ENCODE measurements at places on chromosomes 13 and 19. TPM values are rescaled to one million over a fixed set of nuclear protein-coding genes. Genes with fewer than 3 reads are reported as not detected.
A peak's percentile ranks its signal among the peaks of the same experiment; 100 is the strongest.

FBXO17 gene
- 28.7 TPM for total RNA-seq

CRYL1 gene
- 50.9 TPM for total RNA-seq

NLRP7 gene
- total RNA-seq, result not detected

RFPL4A gene
- total RNA-seq, result not detected

IGLON5 gene
- not detected for total RNA-seq

C1QTNF9B gene
- total RNA-seq, result not detected

ZNF558 gene
- 45.1 TPM for total RNA-seq

ZNF93 gene
- 29.6 TPM for total RNA-seq

SYNGR4 gene
- not detected for total RNA-seq

MCEMP1 gene
- 0.67 TPM for total RNA-seq

AMER2 gene
- total RNA-seq, result not detected

MTIF3 gene
- total RNA-seq, result 49.0 TPM

SMAD9 gene
- total RNA-seq, result 20.0 TPM

CBY2 gene
- not detected for total RNA-seq

DNA sequence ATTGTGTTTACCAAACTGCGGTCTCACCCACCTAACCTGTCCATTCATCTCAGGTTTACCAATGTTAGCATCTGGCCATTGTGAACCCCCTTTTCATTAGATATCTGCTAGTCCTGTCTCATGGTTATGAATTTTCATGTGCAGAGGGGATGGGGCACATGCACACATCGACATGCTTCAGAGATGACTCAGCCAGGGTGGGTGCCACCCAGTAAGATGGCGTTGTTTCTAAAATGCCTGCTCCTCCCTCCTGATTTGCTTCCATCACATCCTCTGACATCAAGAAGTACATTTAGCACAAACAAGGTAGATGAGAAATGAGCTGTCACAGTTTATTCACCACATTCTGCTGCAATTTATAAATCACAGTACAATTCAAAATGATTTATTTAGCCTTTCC lies 51.3 kb downstream of the GPALPP1 start:
- DNase-seq, result no peak

- DNase-seq, result no peak
Measured at GRCh38 chr13:51993713-51994112, 17.5 kb downstream of the ATP7B start.

- no peak for DNase-seq
Measured at GRCh38 chr19:45976178-45976577, 2.5 kb upstream of the NOVA2 start.

- DNase-seq, result no peak
Measured at GRCh38 chr19:38274739-38275138, 10.4 kb downstream of the SPINT2 start.

DNA sequence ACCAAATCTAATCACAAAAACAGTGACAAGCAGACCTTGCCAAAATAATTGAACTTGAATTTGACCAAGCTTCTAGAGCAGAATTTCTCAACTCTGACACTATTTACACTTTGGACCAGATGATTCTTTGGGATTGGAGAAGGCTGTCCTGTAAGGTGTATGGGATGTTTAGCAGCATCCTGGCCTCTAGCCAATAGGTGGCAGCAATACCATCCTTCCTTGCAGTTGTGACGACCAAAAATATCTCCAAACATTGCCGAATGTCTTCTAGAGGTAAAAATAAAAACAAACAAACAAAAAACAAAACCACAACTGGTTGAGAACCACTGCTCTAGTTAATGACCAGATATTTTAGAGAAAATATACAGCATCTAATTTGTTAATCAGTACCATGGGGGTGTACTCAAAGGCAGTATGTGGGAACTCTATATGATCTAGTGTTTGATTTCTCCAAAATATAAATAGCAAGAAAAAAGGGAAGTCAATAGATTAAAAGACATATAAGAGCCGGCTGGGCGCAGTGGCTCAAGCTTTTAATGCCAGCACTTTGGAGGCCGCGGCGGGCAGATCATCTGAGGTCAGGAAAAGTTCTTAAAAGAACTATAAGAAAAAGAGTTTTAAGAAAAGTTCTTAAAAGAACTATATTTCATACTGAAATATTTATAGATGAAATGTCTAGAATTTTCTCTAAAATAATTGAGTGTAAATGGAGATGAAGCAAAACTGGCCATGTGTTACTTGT lies 60.9 kb upstream of the ZNF527 start:
- no peak for DNase-seq

- no peak for DNase-seq
Measured at GRCh38 chr13:37914781-37915391, 45.3 kb upstream of the TRPC4 start.

DNA sequence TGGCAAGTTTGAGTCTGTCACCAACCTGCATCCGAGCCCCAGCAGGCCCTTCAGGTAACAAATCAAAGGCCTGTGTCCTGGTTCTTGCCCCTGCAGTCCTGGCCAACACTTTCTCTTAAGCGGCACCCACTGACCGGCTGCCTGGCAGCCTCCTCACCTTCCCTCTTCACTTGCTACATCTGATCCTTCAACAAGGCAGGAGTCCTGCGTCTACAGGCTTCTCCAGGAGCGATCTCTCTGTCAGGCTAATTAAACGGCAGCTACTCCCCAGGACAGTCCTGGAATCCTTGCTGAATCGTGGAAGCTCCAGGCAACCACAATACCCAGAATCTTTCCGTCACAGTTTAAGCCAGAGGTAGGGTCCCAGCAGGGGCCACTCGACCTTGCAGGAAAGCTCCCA lies 41.1 kb upstream of the GAS6 start:
- peak; percentile 16 for DNase-seq

- no peak for DNase-seq
Measured at GRCh38 chr19:16378291-16378889, 53.8 kb downstream of the KLF2 start.

DNA sequence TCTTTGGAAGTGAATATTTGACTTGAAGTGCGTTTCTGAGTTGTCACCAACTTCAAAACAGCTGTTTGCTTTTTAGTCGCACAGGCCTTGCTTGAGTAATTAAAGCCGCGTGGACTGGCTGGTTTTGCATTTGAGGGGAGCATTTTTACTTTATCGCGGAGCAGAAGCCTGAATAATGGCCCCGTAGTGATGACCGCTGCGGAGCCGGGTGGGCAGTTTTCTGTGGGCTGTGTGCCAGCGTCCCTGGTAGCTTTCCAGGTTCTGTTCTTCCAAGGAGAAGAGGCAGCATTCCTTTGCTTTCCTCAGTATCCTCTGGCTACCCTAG lies 1.1 kb downstream of the NAA16 start:
- peak; percentile 44 for DNase-seq

GRCh38 chr13:113766035-113766800 lies 7.2 kb downstream of the TMEM255B start:
- no peak for DNase-seq

GRCh38 chr13:50618206-50618605 lies 225.3 kb downstream of the DLEU7 start:
- DNase-seq, result no peak

GRCh38 chr19:16673231-16673630 lies 12.3 kb downstream of the TMEM38A start:
- DNase-seq, result no peak

DNA sequence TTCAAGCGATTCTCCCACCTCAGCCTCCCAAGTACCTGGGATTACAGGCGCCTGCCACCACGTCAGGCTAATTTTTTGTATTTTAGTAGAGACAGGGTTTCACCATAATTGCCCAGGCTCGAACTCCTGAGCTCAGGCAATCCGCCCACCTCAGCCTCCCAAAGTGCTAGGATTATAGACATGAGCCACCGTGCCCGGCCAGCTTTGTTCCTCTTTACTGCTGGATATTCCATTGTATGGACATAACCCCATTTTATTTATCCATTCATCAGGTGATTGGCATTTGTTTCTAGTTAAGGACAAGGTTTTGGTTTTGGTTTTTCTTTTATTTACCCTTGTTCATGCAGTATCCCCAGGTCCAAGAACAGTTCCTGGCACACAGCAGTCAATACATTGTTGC lies 4.1 kb upstream of the RPS9 start:
- no peak for DNase-seq

DNA sequence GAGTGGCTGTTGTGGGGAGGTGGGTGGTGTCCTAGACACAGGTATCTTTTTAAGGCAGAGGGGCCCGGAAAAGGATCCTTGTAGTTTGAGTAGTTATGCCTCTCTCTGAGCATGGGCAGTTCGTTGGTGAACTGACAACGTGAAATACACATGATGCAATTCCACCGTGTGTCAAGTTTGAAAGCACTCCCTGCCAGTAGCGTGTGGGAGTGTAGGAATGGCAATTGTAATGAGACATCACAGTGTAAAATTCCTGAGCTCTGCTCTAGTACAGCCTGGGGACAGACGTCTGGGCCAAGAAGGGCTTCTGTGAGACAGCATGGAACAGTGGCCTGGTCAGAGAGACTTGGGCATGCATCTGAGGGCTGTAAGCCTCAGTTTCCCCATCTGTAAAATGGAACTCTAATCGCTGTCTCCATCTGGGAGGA lies 10.4 kb upstream of the ASF1B start:
- DNase-seq, result peak; percentile 67

GRCh38 chr19:11405846-11406643 lies 13.1 kb downstream of the RGL3 start:
- no peak for DNase-seq

GRCh38 chr19:49951806-49952478 lies 9.0 kb downstream of the SIGLEC11 start:
- no peak for DNase-seq

GRCh38 chr13:98374750-98375149 lies 197.7 kb upstream of the RNF113B start:
- DNase-seq, result no peak

DNA sequence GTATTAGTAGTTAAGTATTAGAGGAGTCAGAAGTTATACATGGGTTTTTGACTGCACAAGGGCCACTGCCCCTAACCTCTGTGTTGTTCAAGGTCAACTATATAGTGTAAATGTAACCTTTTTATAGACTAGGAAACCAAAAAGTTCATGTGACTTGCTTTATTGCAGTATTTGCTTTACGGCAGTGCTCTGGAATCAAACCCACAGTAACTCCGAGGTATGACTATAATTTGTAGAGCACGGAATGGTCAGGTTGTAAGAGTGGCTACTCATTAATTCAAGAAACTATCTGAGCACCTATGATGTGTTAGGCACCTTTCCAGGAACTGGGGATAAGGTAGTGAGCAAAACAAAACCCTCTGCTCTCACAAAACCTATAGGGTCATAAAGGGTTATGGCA lies 22.2 kb downstream of the SUPT20H start:
- DNase-seq, result no peak

GRCh38 chr19:47005164-47005641 lies 14.4 kb upstream of the NPAS1 start:
- DNase-seq, result no peak

GRCh38 chr13:64505336-64505910 lies 2724.7 kb downstream of the PCDH9 start:
- no peak for DNase-seq

- DNase-seq, result no peak
Measured at GRCh38 chr13:66984241-66984640, 245.9 kb downstream of the PCDH9 start.

- peak; percentile 24 for DNase-seq
Measured at GRCh38 chr13:74132776-74133656, 1.2 kb downstream of the KLF12 start.

GRCh38 chr13:95403349-95404140 lies 102.3 kb upstream of the ABCC4 start:
- no peak for DNase-seq

- no peak for DNase-seq
Measured at GRCh38 chr13:73224703-73225102, 165.9 kb downstream of the KLF5 start.

DNA sequence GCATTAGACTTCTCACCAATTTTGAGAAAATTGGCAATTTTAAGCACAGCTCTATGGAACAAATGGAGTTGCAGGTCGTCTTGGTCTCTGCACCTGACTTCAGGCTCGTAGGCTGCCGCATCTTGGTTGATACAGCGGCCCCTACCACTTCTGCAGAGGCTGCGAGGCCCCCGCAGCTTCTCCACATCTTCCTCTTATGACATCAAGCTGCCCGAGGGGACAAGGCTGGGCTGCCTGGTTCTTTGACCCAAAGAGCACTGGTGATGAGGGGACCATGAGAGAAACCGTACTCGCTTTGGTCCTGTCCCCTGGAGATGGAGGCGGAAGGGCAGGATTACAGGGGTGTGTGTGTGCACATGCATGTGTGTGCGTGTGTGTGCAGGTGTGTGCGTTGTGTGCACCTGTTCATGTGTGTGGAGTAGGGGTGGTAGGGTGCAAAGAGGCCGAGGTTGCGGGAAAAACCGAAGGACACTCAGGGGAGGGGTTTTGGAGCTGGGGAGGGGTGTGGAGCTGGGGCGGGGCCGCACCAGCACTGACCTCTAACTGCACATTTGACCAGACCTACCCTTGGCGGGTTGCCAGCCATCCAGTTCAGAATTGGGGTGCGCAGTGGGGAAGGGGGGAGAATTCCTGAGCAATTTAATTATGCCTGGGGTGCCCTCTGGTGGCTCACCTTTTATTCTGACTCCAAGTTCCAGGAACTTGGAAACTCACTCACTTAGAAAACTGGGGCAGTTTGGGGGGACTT lies 65.1 kb upstream of the ARHGEF7 start:
- peak; percentile 43 for DNase-seq

- DNase-seq, result no peak
Measured at GRCh38 chr13:97120976-97121375, 101.2 kb upstream of the MBNL2 start.

DNA sequence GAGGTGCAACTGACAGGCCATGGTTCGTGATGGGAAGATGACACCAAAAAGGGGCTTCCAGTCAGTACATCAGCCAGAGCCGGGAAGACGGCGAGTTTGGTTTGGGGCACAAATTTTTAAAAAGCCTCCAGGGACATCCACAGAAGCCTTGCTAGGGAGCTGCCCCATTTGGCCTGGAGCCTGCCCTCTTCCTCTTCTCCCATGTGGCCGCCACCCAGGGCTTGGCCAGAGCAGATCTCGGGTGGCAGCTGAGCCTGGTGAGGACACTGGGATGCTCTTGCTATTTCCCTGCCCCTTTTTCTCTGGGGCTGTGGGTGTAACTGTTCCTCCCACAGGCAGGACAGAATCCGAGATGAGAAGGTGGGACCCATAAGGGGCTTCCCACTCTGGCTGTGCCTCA lies 8.2 kb downstream of the ETFB start:
- no peak for DNase-seq

DNA sequence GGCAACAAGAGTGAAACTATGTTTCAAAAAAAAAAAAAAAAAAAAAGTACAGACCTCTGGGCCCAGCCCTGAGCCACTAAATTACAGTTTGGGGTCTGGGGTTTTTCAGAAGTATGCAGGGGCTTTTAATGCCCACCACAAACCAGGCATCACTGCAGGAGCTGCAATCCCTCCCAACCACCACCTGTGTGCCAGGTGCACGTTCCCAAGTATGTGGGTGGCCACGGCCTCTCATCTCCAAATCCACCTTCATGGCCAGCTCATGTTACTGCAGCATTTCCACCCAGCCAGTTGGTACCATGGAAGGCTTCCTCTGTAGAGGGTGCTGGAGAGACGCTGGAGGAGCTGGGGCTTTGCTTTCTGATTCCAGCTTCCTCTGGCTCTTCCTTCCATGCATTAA lies 26.5 kb downstream of the CEP89 start:
- DNase-seq, result no peak

- DNase-seq, result no peak
Measured at GRCh38 chr19:40893112-40893511, 11.1 kb upstream of the CYP2A7 start.

- DNase-seq, result no peak
Measured at GRCh38 chr13:110589793-110590390, 25.5 kb upstream of the NAXD start.

- DNase-seq, result no peak
Measured at GRCh38 chr13:111398715-111399299, 78.4 kb downstream of the TEX29 start.

- no peak for DNase-seq
Measured at GRCh38 chr13:35293579-35294226, 182.8 kb downstream of the MAB21L1 start.
